Chondrocyte (in vitro differentiated cells): ENCODE measurements at places on chromosomes 5 and 9. TPM values are rescaled to one million over a fixed set of nuclear protein-coding genes. Genes with fewer than 3 reads are reported as not detected.

Gene PAEP
- not detected in 3 replicates for total RNA-seq

Gene NAIP
- 4.0 to 8.0 TPM (median 4.3 TPM) in 3 replicates for total RNA-seq

Gene GALNT12
- 0.34 to 0.55 TPM in 2 of 3 replicates, not detected in the other for total RNA-seq

Gene ALDOB
- 0.25 TPM in 1 of 3 replicates, not detected in the others for total RNA-seq

Gene ITK
- not detected in 3 replicates for total RNA-seq

Gene SLC1A1
- 7.1 to 11.0 TPM (median 10.2 TPM) in 3 replicates for total RNA-seq

Gene LECT2
- not detected in 3 replicates for total RNA-seq

Gene FLT4
- total RNA-seq, result 0.10 to 0.31 TPM (median 0.29 TPM) in 3 replicates

Gene SLC31A1
- 30.9 to 39.6 TPM (median 38.6 TPM) in 3 replicates for total RNA-seq

Gene TLR4
- total RNA-seq, result 9.5 to 13.6 TPM (median 11.6 TPM) in 3 replicates

Gene ACOT12
- total RNA-seq, result not detected in 3 replicates

Gene PCDHB7
- 1.1 to 2.5 TPM (median 1.2 TPM) in 3 replicates for total RNA-seq

Gene DOCK8
- 0.17 TPM in 1 of 3 replicates, not detected in the others for total RNA-seq

Gene C5orf58
- total RNA-seq, result not detected in 3 replicates

Gene TMEM252
- total RNA-seq, result not detected in 3 replicates

Gene MEF2C
- 25.4 to 35.7 TPM (median 29.6 TPM) in 3 replicates for total RNA-seq

Gene ACTBL2
- total RNA-seq, result 0.10 TPM in 1 of 3 replicates, not detected in the others

Gene GPR150
- total RNA-seq, result 0.33 to 0.42 TPM in 2 of 3 replicates, not detected in the other

Gene GRIN1
- total RNA-seq, result 0.07 TPM in 1 of 3 replicates, not detected in the others

Gene SLC6A3
- not detected in 3 replicates for total RNA-seq

Gene PCDHA4
- total RNA-seq, result 7.1 to 11.1 TPM (median 8.3 TPM) in 3 replicates

Gene PCDHGC5
- total RNA-seq, result 1.7 to 3.6 TPM (median 2.0 TPM) in 3 replicates

Gene PRLR
- total RNA-seq, result 0.05 to 0.19 TPM in 2 of 3 replicates, not detected in the other

Gene PDCD1LG2
- total RNA-seq, result 0.73 to 1.3 TPM (median 1.1 TPM) in 3 replicates

Gene OR1L6
- total RNA-seq, result not detected in 3 replicates

Gene SPINK1
- total RNA-seq, result not detected in 3 replicates

Gene SEMA4D
- total RNA-seq, result 3.3 to 3.8 TPM (median 3.8 TPM) in 3 replicates

Gene PDE6A
- total RNA-seq, result 0.07 to 0.12 TPM (median 0.08 TPM) in 3 replicates

Gene SHOC1
- not detected in 3 replicates for total RNA-seq

Gene PTGS1
- total RNA-seq, result 0.59 to 2.7 TPM (median 0.97 TPM) in 3 replicates

Gene DOCK2
- 2.0 to 11.8 TPM (median 3.1 TPM) in 3 replicates for total RNA-seq

Gene ABLIM3
- total RNA-seq, result 7.6 to 16.0 TPM (median 15.4 TPM) in 3 replicates

Gene SAXO1
- total RNA-seq, result 0.17 TPM in 1 of 3 replicates, not detected in the others

Gene KCNN2
- total RNA-seq, result 0.19 TPM in 1 of 3 replicates, not detected in the others

Gene NUTM2F
- total RNA-seq, result 0.10 TPM in 1 of 3 replicates, not detected in the others

Gene GOLM1
- 55.0 to 88.8 TPM (median 56.0 TPM) in 3 replicates for total RNA-seq

Gene EIF4E1B
- total RNA-seq, result not detected in 3 replicates

Gene CCL21
- total RNA-seq, result not detected in 3 replicates

Gene TRIP13
- total RNA-seq, result 4.9 to 8.1 TPM (median 6.4 TPM) in 3 replicates

Gene NSG2
- not detected in 3 replicates for total RNA-seq

Gene GMCL2
- not detected in 3 replicates for total RNA-seq

Gene SEMA5A
- 81.2 to 249 TPM (median 239 TPM) in 3 replicates for total RNA-seq

Gene SYK
- total RNA-seq, result 0.22 to 0.55 TPM in 2 of 3 replicates, not detected in the other

Gene CDK5RAP2
- 36.3 to 70.4 TPM (median 40.4 TPM) in 3 replicates for total RNA-seq
